AG20443 (cell line): ENCODE measurements at places on chromosomes 6 and 20.

DNA sequence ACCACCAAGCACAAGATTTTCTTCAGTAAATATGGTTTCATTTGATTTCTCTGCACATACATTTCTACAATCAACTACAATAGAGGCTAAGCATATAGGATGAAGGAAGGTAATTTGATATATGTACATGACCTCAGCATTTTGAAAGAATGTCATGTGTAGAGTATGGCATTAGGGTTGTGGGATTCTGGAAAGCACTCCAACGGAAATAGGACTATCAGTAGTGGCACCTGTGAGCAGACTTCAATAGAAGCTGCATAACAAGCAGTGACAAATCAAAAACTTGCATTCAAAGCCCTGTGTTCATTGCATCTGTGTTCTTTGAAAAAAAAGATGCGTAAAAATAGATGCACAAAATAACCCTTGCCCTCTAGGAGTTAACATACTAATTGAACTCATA lies 57.5 kb upstream of the EYA4 start:
- no peak for DNase-seq

DNA sequence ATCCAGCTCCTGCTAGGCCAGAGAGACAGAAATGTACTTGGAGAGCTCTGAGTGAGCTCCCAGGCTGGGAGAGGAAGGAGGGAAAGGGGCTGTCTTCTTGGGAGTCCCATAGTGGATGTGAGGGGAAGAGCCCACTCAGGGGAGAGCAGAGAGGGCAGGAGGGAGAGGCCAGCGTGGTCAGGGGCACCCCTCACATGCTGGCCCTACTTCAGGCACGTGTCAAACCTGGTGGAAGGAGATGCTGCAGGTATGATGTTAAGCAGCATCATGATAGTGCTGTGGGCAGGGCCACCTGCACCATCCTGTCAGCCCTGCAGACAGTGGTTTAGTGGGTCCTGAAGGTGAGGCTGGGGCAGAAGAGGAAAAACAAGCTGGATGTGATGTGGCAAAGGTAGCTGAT lies 265.4 kb upstream of the RNF24 start:
- DNase-seq = no peak

- DNase-seq = no peak
Measured at GRCh38 chr20:47316776-47317126, 39.7 kb downstream of the ZMYND8 start.

DNA sequence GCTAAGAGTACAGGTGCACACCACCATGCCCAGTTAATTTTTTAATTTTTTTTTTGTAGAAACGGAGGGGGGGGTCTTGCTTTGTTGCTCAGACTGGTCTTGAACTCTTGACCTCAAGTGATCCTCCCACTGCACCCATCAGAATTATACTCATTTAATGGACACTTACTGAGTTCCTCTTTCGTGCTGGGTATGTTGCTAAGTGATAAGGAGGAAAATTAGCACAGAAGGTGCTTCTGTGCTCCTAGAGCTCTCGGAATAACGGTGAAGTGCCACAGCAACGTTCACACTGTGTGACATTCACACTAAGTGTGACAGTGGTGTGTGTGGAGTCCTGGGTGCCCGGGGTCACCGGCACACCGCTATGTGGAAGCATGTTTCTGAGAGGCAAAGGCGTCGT lies 32.1 kb upstream of the BMP6 start:
- no peak for DNase-seq

DNA sequence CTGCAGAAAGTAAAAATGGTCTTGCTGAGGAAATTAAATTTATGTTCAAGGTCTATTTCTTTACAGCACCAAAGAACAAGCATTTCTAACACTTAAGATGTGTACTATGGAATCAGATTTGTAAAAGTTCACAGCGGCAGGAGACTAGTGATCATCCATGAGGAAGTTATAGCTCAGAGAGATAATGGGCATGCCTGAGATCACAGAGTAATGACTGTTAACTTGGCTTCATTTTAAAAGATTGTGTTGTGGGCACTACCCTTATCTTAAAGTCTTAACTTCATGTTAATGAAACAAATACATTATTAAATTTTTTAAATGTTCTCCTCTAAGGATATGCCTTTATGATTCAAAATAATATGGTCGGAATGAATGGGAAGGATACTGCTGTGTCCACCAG lies 168.6 kb downstream of the GMPR start:
- DNase-seq = no peak

- no peak for DNase-seq
Measured at GRCh38 chr6:148738946-148739821, 7.6 kb upstream of the UST start.

DNA sequence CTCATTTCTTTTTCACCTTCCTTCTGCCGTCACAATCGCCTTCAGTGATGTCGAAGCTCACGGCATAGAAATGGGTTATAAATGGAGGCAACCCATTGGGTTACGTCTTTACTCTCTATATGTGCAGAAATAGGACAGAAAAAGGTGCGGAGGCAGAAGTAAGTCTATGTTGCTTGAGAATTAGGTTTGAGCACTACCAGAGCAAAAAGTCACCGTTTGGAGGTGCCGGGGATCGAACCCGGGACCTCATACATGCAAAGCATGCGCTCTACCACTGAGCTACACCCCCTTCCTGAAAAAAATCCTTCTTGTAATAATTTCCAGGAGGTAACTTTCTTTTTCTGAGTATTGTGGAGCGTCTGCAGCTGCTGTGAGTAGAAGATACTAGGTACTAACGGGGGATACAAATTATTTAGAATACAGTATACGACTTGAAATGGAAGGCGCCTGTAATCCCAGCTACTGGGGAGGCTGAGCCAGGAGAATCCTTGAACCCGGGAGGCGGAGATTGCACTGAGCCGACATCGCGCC lies 134.2 kb downstream of the TRIM27 start:
- DNase-seq = peak; percentile 19

GRCh38 chr6:101397199-101397598 lies 3.7 kb downstream of the GRIK2 start:
- DNase-seq = no peak

- DNase-seq = no peak
Measured at GRCh38 chr20:41316051-41316450, 1.5 kb downstream of the ZHX3 start.

DNA sequence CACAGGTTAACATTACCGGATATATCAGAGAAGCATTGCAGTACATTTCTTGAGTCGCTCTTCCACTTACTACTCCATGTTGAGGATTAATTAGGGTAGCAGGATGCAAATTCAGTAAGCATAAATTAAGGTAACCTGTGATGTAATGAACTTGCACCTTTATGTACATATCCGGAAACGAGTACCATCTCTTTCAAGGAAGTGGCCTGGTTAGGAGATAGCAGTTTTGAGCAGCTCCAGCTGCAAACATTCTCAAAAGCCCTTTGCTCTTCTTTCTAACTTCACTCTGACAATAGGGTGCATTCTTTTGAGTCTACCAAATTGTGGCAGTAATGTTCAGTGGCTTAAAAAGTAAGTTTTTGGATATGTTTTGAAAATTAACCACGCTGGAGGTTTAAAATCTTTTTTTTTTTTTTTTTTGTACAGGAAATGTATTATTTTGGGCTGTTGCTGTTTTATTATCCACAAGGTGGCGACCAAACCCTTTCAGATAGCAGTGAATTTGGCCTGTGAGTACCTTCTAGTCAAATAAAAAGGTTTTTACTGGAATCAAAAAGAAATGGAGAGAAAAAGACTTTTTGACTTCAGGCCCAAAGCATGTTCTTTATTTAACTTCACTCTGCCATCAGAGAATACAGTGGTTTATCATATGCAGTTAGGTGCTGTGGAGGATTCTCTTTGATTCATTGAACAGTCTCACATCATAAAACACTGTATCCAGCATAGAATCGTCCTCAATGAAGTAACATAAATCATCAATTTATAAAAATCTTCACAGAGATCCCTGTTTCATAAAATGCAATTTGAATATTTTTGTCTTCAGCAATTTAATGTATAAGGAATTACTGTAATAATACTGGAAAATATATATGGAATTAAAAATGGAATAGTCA lies 8.9 kb downstream of the FAM217B start:
- DNase-seq = peak; percentile 30

DNA sequence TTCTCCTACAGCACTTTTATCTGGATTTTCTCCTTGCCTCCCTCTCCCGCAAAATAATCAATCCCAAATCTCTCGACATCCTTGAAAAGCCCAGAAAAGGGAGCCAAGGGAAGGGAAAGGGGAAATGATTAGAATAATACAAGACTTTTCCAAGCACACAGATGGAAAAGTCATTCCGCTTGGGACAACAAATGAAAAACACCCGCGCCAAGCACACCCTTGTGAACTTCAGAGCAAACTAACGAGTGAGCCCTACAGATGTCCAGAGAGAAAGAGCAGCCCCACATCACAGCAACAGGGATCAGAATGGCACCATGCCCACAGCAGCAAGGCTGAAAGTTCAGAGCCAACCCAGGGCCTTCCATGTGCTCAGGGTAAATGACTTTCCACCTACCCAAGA lies 49.6 kb downstream of the NINL start:
- DNase-seq = no peak

- DNase-seq = peak; percentile 78
Measured at GRCh38 chr20:46206025-46206424, 87.9 kb downstream of the CD40 start.

DNA sequence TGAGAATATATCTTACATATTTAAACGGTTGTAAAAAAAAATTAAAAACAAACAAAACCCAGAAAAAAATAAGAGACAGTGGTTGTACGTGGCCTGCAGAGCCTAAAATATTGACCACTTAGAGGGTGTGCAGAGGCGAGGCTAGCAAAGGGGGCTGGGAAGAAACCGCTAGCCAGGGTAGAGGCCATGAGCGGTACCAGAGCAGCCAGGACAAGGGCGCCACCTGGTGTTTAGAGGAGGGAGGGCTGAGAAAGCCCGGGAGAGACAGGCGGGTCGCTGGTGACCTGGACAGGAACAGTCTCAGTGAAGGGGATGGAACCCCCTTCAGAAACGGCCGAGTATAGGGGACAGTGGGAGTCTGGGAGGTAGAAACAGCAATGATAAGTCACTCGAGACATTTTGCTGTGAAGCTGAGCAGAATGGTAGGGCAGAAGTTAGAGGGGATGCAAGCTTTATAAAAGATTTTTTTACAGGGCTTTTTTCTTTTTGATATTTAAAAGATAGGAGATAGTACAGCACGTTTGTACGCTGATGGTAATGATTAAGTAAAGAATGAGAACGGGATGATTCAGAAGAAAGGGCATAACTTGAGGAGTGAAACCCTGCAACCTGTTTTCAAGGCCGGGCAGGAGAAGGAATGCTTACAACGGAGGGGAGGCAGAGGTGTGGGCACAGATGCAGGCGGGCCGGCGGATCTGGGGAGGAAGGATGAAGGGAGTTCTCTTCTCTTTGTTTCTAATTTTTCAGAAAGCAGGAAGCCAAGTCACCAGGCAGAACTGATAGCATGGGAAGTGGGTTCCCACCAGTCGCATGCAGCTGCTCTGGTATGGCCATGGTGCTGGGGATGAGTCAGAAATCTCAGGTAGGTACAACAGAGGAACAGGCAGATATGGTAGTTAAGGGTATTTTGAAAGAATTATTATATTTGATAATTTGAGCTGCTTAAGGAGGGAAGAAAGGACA lies 76.2 kb downstream of the FAM229B start:
- peak; percentile 61 for DNase-seq

GRCh38 chr20:33783818-33784217 lies 27.3 kb upstream of the CHMP4B start:
- no peak for DNase-seq

DNA sequence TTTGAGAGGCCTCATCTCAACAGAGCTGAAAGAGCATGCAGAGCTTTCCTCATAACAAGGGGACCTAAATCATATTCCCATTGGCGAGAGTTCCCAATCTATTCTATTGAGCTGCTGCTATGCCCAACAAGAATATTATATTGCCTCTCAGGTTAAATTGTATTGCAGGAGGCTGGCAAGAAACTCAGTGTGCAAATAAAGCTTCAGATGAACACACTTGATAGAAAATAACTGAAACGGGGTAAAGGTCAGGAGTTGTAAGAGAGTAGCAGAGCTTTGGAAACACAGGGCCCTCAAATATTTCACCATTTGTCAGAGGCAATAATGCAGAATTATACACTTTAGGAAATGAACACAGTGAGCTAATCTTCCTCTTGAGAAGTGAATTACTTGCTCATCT lies 364.3 kb upstream of the SPTLC3 start:
- no peak for DNase-seq

DNA sequence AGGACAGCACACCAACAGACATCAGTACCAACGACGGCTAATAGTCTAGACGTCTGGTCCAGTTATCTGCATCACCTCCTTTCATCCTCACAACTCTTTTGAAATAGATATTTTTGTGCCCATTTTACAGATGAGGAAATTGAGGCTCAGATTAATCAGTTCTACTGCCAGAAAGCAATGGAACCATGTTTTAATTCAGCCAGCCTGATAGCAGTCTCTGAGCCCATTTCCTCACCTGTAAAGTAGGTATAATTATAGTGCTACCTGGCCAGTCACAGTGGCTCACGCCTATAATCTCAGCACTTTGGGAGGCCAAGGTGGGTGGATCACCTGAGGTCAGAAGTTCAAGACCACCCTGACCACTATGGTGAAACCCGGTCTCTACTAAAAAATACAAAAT lies 9.8 kb upstream of the BMP7 start:
- DNase-seq = no peak
